Fibroblast of skin of left quadriceps (primary cell): ENCODE measurements at places on chromosomes 6 and 20.
A peak's percentile ranks its signal among the peaks of the same experiment; 100 is the strongest.

DNA sequence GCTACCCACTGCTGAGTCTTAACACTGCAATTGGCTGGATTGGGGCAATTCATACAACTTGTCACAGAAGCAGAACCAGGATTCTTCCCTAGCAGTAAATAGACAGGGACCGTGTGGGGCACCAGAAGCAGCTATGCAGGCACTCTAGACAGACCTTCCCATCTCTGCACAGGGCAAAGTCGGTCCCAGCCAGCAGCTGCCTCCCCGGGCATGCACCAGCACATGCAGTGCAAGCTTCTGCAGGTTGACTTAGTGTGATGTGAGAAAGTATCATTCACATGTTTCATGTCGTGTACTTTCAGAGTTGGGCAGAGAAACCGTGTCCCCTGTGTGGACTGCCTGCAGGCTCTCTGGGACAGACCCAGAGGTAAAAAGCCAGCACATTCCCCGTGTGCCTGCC lies 98.0 kb upstream of the FOXA2 start:
- DNase-seq: no peak

DNA sequence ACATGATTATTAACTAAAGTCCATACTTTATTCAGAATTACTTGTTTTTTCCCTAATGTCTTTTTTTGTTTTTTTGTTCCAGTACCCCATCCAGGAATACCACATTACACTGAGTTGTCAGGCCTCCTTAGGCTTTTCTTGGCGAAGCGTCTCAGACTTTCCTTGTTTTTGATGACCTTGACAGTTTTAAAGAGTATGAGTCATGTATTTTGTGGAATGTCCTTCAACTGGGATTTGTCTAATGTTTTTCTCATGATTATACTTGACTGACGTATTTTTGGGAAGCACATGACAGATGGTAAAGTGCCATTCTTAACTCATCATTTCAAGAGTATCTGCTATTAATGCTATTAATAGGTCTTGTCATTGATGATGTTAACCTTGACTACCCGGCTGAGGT lies 23.6 kb downstream of the ENPP1 start:
- no peak for DNase-seq

DNA sequence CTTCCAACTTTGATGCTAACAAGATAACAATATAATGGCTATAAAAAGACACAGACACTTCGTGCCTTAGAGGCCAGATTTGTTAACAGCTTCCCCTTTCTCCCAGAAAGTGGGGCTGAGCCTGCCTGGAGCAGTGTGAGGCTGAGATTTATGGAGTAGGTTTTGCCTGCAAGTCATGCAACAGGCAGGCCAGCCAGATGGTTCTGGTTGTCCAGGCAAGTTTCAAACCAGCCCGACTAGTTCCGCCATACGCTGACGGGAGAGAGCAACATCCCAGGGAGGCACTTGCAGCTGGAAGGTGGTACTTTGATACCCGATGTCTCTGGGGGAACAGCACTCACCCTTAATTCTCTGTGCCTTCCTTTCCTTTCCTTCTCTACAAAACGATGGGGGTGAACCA lies 81.3 kb upstream of the NAA20 start:
- peak; percentile 24 for DNase-seq

GRCh38 chr6:167401525-167402194 lies 76.8 kb downstream of the TTLL2 start:
- DNase-seq: no peak

GRCh38 chr20:55790178-55790577 lies 215.1 kb downstream of the CBLN4 start:
- DNase-seq: no peak

DNA sequence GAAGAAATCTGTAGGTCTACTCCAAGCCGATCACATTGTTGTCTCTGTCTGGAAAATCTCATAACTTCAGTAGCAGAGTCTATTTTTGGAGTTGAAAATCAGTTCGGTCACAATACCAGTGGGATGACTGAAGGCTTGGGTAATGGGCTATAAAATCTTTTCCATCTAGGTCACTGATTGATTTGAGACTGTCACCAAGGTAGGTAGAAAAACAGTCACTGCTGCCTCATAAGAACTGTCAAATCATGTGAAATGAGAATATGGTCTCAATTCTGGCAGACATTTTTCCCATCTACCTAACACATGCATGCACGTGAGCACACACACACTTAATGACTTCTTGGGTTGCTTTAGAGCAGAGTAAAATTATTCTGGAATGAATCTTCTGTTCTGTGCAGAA lies 1162.8 kb upstream of the CITED2 start:
- DNase-seq: no peak

- DNase-seq: no peak
Measured at GRCh38 chr6:143505111-143505510, 6.4 kb downstream of the FUCA2 start.

DNA sequence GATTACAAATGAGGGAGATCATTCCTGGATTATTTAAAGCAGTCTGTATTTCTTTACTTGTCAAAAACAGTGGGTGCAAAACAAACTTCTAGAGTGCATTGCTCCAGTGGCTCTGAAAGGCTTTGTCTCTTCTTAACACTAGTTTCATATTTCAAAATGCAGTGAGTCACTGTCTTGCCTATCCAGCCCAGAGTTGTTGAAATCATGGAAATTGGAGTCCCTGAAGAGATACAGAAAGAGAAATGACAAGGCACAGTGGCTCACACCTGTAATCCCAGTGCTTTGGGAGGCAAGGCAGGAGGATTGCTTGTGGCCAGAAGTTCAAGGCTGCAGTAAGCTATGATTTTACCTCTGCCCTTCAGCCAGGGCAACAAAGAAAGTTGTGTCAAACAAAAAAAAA lies 11.3 kb downstream of the SLC2A12 start:
- no peak for DNase-seq

GRCh38 chr20:44115762-44116644 lies 71.0 kb downstream of the JPH2 start:
- DNase-seq: no peak
